H54 (cell line): ENCODE measurements at places on chromosomes 11 and 22.

- DNase-seq, result no peak
Measured at GRCh38 chr22:36360871-36361383, 26.8 kb downstream of the MYH9 start.

- no peak for DNase-seq
Measured at GRCh38 chr11:70498171-70498571, 99.8 kb downstream of the CTTN start.

DNA sequence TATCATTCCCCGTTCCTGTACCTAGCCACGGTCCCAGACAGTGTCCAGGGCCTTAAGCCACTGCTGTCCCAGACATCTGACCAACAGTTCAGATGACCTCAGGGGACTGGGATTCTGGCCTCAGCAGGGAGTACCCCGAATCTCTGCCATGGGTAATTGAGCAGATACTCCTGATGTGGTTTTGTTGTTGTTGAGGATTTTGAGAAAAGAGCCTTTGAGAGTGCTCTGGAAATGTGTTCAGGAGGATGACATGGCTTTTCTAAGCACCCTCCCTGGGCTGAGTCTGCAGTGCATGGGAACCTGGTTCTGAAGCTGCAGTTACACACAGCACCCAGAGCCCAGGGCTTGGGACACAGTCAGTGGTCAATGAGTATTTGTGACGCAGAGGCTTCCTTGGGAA, 30.4 kb downstream of the ADAMTS15 start:
- DNase-seq, result no peak

- DNase-seq, result no peak
Measured at GRCh38 chr22:19149991-19150390, at the start of gene GSC2. GSC2 (minus strand) TSS chr22:19150292; CDS start chr22:19150283, 9 bp downstream.

- DNase-seq, result no peak
Measured at GRCh38 chr22:35884529-35884928, 144.1 kb downstream of the RBFOX2 start.

DNA sequence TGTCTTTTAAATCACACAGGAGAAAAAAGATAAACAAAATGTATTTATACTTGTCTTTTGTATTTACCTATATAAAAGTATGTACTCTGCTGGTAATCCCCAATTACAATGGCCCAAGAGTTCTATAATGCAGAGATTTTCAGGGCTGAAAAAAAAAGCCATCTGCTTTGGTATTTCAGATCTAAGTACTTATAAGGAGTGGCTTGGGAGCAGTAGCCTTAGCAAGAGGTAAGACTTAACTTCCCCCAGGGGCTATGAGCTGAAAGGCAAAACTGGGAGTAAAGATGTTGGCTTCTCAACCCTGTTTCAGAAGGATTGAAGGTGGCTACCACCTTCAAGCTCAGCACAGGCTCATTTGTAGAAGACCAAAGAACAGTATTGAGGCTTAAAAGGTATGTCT, 35.3 kb upstream of the EP300 start:
- DNase-seq, result no peak

GRCh38 chr11:58617976-58618557, 4.4 kb upstream of the CNTF start:
- DNase-seq, result no peak

DNA sequence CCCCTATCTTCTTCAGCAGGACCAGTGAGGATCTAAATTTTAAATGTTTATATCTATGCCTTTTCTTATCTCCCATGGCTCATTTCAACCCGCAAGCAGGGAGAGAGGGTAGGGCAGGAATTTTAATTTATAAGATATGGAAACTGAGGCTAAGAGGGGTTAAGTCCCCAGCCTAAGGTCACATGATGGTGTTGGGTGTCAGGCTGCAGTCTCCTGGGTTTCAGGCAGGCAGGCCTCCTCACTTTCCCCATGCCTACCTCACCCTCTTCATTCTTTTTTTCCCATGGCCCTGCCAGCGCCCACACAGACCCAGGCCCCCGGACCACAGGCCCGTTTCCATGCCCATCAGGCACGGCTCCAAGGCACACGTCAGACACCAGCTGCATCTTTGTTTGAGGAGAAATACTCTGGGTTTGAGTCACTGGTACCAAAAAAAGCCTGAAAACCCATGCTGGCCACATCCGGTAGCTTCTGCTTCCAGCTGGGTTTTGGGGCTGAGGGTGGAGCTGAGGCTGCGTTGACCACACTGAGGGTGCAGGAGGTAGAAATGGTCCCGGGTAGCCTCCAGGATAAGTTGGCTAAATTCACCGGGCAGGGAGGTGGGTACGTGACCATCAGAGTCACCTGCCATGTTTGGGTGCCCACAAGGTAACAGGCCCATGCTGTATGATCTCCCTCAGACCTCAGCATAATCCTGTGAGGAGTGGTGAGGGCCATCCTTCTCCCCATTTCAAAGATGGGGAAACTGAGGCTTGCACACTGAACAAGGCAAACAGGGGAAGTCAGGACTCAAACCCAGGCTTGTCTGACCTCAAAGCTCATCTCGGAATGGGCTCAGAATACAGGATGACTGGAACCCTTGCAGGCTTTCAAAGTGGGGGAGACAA, 7.5 kb downstream of the CRYBB1 start:
- peak; percentile 64 for DNase-seq

DNA sequence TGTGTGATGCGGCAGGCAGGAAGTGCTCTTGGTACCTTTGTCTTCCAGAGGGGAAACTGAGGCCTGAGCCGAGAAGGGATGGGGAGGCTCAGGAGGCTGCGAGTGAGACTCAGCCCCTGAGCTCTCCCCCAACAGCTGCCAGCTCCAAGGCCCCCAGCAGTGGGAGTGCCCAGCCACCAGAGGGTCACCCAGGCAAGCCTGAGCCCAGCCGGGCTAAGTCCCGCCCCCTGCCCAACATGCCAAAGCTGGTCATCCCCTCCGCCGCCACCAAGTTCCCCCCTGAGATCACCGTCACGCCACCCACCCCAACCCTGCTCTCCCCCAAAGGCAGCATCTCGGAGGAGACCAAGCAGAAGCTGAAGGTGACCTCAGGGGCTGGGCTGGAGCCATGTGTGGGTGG, 3.8 kb upstream of the SUSD2 start:
- no peak for DNase-seq

DNA sequence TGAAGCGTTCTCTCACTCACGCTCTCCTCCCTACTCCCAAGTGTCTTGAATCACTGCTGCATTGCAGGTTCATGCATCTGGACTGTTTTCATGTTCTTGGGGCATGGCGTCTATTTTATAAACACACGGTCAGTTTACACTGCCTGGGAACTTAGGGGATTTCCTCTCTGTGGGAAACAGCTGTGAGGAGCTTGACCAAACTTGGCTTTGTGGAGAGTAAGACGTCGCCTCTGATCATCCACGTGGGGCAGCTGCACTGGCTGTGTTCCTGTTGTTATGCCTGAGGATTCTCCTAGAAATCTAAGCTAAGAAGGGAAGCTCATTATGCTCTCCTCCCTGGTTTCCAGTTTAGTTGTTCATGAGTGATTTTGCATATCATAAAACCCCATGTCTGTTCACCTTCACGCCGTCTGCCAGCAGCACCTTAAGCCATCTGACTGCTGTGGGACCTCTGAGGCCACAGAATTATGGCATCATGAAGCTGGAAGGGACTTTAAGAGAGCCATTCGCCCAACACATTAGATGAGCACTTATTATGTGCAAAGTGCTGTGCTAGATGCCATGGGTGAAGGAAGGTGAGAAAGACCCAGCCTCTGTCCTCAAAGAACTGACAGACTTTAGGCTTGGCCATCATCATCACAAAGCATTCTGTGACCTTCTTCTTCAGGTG, 38.8 kb upstream of the POU2AF1 start:
- no peak for DNase-seq

GRCh38 chr11:65932558-65932919, 12.7 kb upstream of the TSGA10IP start:
- DNase-seq, result no peak

GRCh38 chr11:118358071-118358470, 1.3 kb upstream of the UBE4A start:
- no peak for DNase-seq

GRCh38 chr22:26885441-26886261, 228.3 kb downstream of the MIAT start:
- no peak for DNase-seq

GRCh38 chr11:39174196-39174595, 2285.3 kb downstream of the LRRC4C start:
- DNase-seq, result no peak

DNA sequence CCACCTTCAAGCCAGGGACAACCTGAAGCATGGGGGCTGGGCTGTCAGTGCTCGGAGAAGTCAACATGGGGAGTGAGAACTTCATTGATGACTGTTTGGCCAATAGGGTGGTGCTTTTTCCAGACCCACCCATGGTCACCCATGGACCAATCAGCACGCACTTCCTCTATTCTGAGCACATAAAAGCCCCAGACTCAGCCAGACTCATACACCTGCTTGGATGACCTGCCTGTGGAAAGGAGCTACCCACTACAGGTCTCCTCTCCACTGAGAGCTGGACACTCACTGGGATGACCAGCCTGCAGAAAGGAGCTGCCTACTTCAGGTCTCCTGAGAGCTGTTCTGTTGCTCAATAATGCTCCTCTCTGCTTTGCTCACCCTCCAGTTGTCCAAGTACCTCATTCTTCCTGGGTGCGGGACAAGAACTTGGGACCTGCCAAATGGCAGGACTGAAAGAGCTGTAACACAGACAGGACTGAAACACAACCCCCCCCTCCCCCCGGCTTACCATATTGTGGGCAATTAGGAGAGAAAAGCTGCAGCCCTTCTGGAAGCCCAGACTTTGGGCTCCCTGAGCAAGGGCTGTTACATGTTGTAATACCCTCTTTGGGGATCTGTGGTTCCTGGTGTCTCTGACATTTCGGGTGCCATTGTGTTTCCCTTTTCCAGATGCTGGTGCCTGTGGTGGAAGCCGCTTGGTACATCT, 44.4 kb upstream of the WNT11 start:
- no peak for DNase-seq

DNA sequence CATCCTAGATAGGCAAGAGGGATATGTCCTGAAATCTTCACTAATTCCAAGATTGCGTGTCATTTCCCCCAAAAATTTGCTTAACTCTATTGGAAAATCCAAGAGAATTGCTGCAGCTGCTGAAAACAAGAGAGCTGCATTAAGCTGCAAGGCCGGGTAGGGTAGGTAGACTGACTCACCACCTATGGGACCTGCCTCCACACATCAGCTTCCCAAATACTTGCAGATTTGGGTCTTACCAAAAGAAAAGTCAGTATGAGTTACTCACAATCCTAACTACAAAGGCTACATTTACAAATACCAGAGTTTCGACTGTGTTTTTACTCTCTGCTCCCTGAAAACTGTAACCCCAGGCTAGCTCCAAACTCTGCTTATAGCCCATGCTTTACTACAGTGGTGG, 142.5 kb upstream of the TEAD1 start:
- no peak for DNase-seq

DNA sequence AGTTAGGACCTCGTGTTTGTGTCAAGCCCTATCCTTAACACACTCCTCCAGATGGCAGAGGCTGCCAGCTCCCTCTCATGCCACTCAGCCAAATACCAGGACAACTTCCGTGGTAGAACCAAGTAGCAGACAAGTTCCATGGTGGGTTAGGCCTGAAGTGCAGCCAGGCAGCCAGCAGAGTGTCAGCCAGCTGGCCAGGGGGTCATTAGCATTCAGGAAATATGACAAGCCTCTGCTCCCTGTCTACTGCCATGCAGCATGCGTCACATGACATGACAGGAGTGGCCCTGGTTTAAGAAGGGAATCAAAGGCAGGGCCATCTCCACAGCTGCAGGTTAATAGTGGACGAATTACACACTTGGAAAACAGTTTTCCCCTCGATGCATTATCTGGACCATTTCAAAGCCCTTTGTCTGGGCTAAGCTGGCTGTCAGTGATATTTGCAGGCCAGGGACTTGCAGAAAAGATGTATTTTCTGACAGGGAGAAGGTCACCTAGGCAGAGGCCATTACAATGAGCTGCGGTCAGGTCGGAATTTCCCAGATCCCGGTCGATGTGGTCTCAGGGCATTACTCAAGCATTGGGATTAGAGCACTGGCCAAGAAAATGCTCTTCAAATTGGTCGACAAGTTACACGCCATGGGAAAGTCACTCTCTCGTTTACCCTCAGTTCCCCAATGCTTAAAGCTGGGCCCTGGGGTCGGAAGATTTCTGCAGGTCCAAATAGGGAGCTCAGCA, 461.7 kb upstream of the CADM1 start:
- DNase-seq, result peak; percentile 21

GRCh38 chr22:24284747-24285203, 14.1 kb downstream of the SPECC1L start:
- DNase-seq, result no peak

- no peak for DNase-seq
Measured at GRCh38 chr22:39917197-39917643, 16.3 kb downstream of the GRAP2 start.

DNA sequence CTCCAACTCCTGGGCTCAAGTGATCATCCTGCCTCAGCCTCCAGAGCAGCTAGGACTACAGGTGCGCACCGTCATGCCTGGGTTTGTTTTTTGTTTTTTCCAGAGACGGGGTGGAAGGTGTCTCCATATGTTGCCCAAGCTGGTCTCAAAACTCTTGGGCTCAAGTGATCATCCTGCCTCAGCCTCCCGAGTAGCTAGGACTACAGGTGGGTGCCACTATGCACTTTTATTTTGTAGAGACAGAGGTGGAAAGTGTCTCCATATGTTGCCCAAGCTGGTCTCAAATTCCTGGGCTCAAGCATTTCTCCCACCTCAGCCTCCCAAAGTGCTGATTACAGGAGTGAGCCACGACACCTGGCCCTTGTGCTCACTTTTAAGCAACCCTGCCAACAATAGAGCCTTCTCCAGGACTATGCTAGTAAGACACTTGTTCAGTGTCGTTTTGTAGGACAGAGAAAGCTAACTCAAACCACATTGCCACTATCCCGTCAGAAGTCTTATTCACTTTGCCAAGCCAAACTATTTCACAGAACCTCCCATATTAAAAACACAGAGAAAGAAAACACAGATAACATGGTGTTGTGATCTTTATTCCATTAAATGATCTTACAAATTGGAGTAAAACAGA, 9.4 kb upstream of the PLAAT3 start:
- no peak for DNase-seq

GRCh38 chr11:131077340-131077739, 161.1 kb upstream of the SNX19 start:
- no peak for DNase-seq

DNA sequence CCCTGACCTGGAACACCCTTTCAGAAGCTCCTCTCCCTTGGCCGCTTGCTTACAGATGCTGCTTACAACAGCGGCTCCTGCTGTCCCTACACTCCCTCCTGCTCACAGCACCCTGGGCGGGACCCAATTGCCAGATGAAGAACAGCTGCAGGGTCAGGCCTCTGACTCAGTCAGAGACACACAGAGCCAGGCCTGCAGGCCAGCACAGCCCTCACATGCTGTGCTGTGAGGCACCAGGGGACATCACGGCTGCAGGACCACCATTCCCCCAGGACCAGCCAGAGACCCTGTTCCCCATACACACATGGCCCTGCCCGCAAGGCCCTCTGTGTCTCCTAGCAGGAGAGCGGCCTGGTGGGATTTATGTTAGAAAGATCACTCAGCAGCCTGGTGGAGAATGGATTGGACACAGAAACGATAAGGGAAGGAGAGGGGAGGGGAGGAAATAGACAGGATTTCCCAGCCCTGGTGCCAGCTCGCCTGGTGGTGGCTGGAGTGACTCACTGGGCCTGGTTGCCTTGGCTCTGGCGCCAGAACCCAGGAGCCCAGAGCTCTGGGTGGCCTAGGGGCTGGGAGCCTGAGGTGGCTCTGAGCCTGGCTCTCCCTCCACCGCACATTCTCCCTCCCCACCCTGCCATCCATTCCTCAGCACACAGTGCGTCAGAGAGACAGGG, 6.7 kb downstream of the CAPN5 start:
- DNase-seq, result peak; percentile 97
